ENCODE measurements at places on chromosomes 1 and 21. TPM values are rescaled to one million over a fixed set of nuclear protein-coding genes. Genes with fewer than 3 reads are reported as not detected.

The IL10 gene
- total RNA-seq: 2.8 TPM

The WLS gene
- total RNA-seq: 98.7 TPM

- DNase-seq: no peak
These were observed 179.7 kb downstream of the TNFSF18 start for GRCh38 chr1:172870901-172871606.

DNA sequence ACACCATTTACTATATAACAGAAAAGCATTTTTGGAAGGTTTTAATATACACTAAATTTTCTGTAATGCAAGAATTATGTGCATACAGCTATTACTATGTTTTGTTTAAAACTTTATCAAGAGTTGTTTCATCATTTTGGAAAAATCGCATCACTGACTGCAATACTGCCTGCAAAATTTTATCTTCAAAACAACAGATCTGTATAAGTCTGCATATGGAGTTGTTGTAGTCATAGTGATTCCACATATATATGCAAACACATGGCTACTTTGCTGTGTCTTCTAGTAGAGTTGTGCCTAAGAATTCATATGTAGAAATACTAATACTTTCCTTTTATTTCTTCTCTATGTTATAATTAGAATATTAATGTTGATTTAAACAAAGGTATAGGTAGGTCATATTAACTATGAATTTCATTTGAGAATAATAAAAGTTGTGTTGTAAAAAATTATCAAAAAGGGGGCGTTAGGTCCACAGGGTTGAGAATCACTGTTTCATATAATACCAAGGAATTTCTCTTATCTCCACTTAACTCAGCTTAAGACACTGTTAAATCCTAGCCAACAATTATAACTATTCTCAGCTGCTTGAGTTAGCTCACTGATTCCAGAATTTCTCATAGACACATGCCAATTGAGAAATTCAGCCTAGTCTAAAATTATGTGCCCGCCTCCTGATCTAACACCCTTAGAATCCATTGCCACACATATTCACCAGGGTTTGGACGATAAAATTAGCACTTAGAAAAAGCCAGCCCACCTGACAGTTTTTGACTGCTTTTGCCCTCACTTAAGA lies 22.9 kb upstream of the LAMC1 start:
- DNase-seq: no peak

DNA sequence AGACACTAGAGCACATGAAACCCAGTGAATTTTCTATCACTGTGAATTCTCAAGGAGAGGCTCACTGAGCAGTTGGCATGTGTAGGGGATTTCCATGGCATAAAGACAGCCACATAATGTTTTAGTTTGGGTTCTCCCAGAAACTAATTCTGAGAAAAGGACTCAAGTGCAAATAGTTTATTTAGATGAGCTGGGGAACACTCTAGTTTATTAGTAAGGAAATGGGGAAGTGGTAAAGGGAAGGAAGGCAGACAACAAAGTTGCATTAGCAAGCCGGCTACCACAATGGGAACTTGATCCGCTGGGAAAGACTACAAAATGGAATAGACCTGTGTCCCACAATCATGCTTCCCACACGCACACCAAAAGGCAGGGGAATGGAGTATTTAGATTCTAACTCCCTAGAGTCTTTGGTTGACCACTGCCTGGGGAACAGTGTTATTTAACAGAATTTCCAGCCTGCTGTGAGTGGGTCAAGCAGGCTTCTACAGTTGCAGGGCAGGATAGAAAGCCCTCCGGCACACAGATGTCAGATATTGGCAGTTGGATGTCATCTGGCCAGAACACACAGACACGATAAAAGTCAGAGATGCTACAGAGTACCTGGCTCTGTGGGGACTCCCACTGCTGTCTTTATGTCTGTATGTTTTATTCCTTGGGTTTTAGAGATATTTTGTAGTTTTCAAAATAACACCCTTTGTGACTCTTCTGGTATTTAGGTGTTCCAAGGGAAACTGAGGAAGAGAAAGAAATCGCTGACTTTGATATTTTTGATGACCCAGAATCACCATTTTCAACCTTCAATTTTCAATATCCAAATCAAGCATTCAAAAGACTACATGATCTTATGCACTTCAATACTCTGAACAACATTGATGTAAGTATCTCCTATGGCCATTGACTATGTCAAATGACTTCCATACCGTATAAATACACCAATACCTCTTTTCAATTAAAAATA lies 150.1 kb downstream of the PLA2G4A start:
- no peak for DNase-seq

The TBX19 gene
- total RNA-seq: 1.1 TPM

- no peak for DNase-seq
These were observed 34.8 kb downstream of the LRIF1 start for GRCh38 chr1:110928904-110929303.

- no peak for DNase-seq
These were observed 9.1 kb upstream of the LCE2D start for GRCh38 chr1:152654110-152654509.

- no peak for DNase-seq
These were observed 48.6 kb upstream of the TMEM125 start for GRCh38 chr1:43220905-43221778.

The AGL gene
- total RNA-seq: 48.1 TPM

GRCh38 chr1:14476170-14476955 lies 122.1 kb upstream of the KAZN start:
- DNase-seq: no peak

The AADACL3 gene
- total RNA-seq: not detected

- no peak for DNase-seq
These were observed 35.5 kb upstream of the SLAMF9 start for GRCh38 chr1:159989581-159989980.

- no peak for DNase-seq
These were observed 61.5 kb downstream of the PEX14 start for GRCh38 chr1:10536133-10536770.
